ENCODE measurements at places on chromosomes 6 and 20.

GRCh38 chr6:39634646-39635341 lies 90.4 kb downstream of the KIF6 start:
- DNase-seq = no peak

GRCh38 chr20:18138639-18139583 lies 1.2 kb downstream of the KAT14 start:
- peak; percentile 51 for DNase-seq

- DNase-seq = no peak
Measured at GRCh38 chr20:57647006-57647932, 27.0 kb upstream of the ZBP1 start.

DNA sequence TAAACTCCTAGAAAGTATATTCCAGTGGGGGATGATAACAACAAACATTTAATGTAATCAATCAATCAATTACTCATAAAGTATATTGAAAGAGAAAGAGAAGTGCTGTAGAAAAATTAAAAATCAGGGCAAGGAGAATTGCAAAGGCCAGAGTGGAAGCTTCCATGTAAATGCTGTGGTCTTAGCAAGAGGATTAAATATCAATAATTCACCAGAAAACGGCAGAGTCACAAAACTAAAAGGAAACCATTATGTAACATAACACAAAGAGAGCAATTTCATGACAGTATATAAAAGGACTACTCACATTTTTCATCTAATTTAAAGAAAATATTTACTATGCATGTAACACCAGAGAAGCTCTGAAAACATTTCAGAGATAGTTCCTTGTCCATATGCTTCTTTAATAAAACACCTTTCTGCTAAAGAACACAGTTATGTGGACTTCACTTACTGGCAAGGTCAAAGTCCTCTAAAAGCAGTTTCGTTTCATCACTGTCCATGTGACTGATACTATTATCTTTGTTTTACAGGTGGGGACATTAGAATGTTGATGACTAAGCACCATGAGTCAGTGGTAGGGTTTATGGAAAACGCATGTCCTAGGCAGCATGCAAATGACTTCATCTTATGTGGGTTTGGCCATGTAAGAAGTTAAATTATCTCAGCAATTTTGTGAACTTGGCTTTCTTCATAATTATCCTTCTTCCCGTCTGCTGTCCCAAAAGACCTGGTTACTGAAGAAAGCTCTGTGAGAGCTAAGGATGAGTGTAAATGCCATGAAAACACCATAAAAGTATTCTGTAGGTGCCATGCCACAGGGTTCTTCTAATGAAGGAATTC lies 185.8 kb upstream of the TENT5A start:
- DNase-seq = no peak

All from NCI-H526 treated with DMSO at 0.1 percent for 48 hours (cell line).